ENCODE measurements at places on chromosomes 3 and 15.

- no peak for DNase-seq
Observed at GRCh38 chr3:156664011-156664830, 10.2 kb upstream of the TIPARP start.

DNA sequence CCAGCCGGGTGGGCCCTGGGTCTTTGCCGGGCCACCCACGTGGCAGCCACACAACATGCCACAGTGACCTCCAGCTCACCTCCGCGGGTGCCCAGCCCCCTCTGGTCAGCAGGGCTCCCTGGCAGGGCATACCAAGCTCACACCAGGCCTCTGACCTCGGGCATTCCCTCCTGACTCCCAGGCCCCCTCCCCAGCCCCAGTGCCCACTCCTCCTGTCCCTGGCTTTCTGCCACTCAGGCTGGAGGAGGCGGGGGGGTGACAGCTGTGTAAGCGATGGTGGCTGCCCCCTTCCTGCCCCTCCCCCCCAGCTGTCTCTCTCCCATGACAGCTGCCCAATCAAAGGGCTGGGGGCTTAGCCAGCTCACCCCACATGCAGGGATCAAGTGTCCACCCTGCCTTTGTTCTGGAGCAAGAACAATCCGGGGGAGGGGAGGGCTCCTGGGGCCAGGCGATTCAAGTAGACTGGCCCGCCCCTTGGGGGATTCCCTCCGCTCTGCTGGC is 3.3 kb downstream of the PCBP4 start:
- DNase-seq = no peak

DNA sequence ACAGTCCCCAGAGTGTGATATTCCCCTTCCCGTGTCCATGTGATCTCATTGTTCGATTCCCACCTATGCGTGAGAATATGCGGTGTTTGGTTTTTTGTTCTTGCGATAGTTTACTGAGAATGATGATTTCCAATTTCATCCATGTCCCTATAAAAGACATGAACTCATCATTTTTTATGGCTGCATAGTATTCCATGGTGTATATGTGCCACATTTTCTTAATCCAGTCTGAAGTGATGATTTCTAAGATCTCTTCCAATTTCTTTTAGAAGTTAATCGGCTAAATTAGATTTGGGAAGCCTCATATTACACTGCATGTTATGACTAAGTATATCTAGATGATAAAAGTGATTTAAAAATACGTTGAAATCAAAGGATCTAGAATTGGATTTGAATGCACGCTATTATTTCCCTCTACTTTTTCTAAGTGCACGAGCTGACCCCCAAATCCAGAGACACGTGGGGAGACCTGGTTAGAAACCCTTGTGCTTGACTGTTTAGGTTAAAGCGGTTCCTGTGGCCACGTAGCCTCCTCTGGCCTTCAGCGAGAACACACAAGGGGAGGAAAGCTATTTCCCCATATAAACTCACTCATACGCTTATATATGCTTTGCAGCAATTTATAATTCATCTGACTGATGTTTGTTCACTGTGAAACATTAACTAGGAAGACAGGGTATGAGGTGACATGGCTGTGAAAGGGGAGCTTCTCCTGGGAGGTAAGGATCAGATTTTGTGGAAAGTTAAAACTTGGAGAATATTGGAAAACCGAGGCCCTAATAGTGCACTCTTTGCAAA is 243.8 kb downstream of the PDZRN3 start:
- DNase-seq = no peak

GRCh38 chr3:57105585-57105984 is 45.1 kb downstream of the SPATA12 start:
- no peak for DNase-seq

- DNase-seq = no peak
Observed at GRCh38 chr15:67024314-67024997, 40.9 kb upstream of the SMAD3 start.

DNA sequence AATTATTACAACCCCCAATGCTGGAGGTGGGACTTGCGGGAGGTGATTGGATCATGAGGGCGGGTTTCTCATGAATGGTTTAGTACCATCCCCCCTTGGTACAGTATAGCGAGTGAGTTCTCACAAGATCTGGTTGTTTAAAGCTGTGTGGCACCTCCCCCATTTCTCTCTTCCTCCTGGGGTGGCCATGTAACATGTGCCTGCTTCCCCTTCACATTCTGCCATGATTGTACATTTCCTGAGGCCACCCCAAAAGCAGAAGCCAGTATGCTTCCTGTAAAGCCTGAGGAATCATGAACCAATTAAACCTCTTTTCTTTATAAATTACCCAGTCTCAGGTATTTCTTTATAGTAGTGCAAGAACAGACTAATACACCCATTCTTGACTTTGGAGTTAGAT is 20.3 kb upstream of the PROK2 start:
- no peak for DNase-seq

DNA sequence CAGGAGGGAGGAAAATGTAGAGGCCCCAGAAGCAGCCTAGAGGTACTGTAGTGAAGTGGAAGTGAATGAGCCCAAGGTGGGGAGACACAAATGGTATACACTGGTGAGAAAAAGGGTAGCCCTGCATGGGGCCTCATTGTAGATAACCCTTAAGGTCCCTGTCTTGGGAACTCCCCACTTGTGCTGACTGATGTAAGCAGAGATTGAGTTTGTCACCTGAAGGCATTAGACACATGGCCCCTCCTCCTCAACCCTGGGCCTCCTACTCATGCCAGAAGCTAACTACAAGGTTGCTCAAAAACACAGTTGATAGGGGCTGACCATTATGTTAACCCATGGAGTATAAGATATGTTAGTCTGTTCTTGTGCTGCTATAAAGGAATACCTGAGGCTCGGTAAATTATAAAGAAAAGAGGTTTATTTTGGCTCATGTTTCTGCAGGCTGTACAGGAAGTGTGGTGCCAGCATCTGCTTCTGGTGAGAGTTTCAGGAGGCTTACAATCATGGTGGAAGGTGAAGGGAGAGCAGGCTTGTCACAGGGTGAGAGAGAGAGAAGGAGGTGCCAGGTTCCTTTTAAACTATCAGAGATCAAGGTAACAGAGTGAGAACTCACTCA is 84.6 kb upstream of the RNU6-1 start:
- DNase-seq = no peak

GRCh38 chr15:21267671-21268395 is 172.5 kb downstream of the POTEB3 start:
- no peak for DNase-seq
